Caco-2 (cell line): ENCODE measurements at places on chromosomes 5 and 9.
A peak's percentile ranks its signal among the peaks of the same experiment; 100 is the strongest.

DNA sequence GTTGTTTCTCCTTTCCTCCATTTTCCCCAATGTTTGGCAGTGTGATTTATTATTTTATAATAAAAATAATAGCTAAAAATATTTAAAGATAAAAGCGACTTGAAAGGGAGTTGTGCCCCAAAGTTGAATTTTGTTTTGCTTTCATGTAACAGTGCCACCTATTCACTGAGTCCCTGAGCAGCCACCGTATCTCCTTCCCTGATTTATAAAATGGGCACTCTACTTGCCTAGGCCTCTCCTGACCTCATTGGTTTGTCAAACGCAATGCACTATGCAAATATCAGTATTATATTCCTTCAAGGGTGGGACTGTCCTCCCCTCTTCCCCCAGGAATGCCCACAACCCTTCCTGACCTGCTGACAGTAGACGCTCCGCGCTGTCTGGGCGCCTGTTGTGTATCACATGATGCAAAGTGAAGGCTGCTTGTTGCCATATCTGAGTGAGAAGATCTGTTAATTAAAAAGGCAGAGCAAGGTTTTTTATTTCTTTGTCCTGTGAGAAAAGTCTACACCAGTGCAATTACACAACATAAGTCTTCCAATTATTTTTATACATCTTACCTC lies 81.4 kb downstream of the TTC39B start:
- DNase-seq, result no peak

GRCh38 chr5:139453683-139454567 lies 8.6 kb downstream of the ECSCR start:
- no peak for DNase-seq

GRCh38 chr5:32522429-32523143 lies 62.8 kb upstream of the SUB1 start:
- DNase-seq, result no peak

GRCh38 chr9:127910613-127911205 lies 6.1 kb downstream of the ST6GALNAC4 start:
- no peak for DNase-seq

GRCh38 chr9:134545543-134546245 lies 95.9 kb upstream of the COL5A1 start:
- DNase-seq, result no peak

DNA sequence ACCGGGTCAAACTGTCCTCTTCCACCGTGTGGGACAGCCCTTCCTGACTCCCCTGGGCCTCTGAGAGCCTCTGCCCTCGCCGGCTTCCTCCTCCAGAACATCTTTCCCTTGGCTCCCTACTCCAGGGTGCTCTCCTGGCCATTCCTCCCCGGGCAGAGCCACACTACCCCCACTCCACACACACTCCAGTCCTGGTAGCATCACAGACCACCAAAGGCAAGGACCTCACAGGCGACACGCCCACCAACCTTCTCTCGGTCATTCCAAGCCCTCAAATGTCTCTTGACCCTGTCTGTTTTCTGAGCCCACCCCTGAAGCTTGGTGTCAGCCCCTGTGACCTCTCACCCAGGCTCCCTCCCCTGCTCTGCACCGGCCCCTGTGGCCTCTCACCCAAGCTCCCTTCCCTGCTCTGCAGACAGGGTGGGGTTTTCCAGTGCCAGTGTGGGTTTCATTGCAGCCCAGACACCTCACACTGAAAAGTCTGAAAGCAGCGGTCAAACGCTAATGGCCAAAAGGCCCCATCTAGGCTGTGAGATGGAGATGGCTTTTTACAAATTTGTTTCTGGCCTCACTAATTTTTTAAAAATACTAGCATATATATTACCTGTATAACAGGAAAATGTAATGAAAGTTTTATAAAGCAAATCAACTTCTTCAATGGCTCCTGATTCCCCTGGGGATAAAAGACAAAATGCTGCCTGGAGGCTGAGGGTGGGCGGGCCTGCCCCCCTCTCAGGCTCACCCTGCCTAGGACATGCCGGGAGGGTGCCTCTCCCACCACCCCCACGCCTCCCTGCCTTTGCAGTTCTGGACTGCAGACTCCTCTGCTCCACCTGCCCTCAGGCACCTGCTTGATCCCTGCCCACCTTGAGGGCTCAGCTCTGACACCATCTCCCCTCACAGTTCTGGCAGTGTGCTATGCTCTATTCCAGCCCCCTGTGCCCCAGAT lies 10.5 kb downstream of the LRRC26 start:
- no peak for DNase-seq

DNA sequence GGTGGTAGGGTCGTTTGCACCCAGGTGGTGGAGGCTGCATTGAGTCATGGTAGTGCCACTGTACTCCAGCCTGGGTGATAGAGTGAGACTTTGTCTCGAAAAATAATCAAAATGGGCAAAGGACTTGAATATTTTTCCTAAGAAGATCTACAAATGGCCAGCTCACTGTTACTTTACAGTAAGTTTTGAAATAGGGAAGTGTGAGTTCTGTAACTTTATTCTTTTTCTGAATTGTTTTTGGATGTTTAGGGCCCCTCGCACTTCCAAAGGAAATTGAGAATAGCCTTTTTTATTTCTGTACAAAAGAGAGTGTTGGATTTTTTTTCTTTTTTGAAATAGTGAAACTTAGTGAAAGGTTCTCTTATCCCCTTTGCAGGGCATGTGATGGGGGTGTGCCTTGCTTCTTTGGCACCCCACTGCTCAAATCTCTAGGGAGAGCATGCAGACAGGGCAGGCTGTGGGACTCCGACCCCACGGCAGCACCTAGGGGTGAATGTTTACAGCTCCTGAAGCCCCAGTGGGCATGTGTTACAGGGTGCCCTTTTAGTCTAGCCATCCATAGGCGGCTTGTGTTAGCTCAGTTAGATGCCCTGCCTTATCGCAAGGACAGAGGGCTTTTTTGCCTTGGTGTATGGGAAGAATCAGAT lies 33.3 kb downstream of the GPBP1 start:
- no peak for DNase-seq

DNA sequence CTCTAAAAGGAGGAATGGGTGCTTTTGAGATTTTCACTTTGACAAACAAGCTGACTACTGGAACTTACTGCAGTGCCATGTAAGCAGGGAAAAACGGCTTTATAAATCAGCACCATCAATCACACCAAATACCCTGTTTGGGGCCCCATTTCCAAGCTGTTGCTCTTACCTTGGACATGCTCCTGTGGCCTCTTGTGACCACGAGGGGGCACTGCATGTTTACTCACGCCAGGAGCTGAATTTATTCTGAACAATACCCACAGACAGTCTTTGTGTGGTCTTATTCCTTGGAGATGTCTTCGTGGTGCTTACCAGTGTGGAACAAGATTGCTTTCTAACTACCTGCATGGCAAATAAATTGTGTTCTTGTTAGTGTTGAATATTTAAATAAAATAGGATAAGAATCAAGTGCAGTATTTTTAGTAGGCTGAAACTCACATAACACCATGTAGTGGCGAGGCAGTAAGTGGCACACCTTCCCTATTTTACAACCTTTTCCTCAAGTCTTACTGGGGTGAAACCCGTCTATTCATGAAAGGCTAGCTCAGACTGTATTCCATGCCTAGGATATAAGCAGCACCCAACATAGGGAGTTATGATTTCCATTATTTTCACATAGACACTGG lies 155.5 kb upstream of the NMUR2 start:
- DNase-seq, result peak; percentile 62

DNA sequence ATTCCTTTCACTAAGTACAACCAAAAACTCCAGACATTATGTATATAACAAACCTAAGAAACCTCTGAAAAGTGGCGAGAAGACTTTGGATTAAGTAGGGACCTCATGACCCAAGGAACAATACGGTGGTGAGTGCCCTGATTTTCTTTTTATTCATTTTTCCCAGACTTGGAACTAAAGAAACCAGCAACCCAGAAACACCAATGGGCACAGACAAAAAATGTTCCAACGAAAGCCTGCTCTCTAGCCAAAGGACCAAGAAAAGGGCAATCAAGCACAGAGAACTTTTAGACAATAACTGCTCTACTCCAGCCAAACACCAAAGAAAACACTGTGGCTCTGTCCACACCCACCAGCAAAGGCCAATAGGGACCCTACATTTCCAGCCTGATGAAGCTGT lies 66.2 kb upstream of the SSBP2 start:
- DNase-seq, result no peak

- DNase-seq, result no peak
Observed at GRCh38 chr9:20191228-20191840, 402.5 kb upstream of the SLC24A2 start.

DNA sequence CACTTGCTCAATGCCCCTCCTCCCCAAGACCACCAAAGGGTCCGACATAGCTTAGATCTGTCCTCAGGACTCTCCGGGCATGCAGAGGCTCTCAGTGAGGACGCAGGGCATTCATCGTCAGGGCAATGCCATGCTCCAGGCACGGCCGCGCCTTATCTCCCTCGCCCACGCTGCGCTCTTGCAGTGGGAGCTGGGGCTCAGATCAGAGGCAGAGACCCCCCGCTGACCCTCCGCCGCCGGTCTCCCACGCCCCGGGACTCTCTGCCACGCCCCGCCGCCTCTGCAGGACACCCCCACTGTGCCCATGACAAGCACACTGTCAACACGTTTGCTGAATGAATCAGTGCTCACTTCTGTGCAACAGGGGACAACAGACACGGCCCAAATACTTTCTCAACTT lies 140.7 kb downstream of the ADAMTS2 start:
- no peak for DNase-seq

DNA sequence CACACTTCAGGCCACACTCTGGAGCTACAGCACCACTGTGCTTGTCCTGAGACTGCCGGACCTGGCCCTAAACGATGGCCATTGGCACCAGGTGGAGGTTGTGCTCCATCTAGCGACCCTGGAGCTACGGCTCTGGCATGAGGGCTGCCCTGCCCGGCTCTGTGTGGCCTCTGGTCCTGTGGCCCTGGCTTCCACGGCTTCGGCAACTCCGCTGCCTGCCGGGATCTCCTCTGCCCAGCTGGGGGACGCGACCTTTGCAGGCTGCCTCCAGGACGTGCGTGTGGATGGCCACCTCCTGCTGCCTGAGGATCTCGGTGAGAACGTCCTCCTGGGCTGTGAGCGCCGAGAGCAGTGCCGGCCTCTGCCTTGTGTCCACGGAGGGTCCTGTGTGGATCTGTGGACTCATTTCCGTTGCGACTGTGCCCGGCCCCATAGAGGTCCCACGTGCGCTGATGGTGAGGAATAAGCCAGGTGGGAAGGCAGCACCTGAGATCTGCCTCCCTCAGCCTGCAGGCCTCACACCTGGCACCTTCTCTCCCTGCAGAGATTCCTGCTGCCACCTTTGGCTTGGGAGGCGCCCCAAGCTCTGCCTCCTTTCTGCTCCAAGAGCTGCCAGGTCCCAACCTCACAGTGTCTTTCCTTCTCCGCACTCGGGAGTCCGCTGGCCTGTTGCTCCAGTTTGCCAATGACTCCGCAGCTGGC lies 14.7 kb downstream of the CRB2 start:
- no peak for DNase-seq

GRCh38 chr5:161190086-161190485 lies 338.1 kb upstream of the ATP10B start:
- DNase-seq, result no peak

DNA sequence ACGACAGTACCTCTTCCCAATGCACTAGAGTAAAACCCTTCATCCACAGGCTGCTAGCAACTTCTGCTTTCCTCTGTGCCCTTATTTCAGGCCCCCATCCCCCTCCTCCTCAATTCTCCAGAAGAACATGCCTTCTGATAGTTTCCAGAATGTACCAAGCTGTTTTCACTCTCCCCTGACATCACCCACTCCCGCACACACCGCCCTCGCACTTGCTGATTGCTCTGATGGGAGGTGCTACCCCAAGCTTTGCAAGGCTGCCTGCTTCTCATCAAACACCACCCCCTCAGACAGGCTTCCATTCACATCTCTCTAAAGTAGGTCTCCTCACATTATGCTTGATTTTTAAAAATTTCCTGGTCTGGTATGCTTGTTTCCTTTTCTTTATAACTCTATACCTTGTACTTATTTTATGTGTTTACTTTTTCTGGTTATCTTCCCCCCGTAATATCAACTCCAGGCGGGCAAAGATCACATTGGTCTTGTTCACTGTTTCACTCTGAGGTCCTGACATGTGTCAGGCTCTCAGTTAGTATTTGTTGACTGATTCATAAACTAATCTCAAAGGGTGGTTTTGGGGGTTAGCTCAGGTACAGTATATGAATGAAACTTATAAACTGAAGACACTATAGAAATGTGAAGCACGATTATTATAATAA lies 91.0 kb upstream of the C9orf72 start:
- DNase-seq, result peak; percentile 27

GRCh38 chr9:69981686-69982445 lies 61.8 kb upstream of the MAMDC2 start:
- no peak for DNase-seq

- DNase-seq, result no peak
Observed at GRCh38 chr5:112923988-112924387, 2.0 kb upstream of the REEP5 start.

DNA sequence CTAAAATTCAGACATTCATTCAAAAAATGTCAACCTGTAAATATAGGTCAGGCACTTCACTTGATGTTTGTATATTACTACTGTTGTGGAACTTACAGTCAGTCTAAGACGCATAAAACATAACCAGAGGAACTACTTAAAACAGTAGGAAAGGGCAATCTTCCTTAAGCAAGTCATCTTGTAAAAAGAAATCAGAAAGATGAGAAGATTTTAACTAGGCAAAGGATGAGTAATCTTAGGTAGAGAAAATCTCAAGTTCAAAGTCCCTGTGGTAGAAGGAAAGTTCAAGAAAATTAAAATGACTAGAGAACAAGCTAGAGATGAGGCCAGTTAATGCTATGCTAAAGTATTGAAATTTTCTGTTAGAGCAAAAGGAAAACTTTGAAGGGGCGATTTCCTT lies 152.4 kb downstream of the RAPGEF6 start:
- no peak for DNase-seq

- DNase-seq, result no peak
Observed at GRCh38 chr5:91252916-91253315, 130.2 kb downstream of the ARRDC3 start.

DNA sequence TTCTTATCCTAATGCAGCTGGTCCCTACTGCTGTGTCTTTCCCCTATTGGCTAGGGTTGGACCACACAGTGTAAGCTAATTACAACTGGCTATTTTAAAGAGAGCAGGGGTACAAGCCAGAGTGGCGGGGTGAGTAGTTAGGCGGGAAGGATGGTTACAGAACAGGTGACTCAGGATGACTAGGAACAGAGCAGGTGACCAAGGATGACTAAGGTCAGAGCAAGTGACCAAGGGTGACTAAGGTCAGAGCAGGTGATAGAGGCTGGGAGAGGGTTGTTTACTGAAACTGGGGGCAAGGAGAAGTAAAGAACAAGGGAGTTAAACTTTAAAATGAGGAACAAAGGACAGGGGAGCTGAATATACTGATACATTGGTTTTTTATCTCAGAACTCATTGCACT lies 125.4 kb downstream of the PTTG1 start:
- DNase-seq, result no peak
